ENCODE measurements at places on chromosomes 7 and 10. TPM values are rescaled to one million over a fixed set of nuclear protein-coding genes. Genes with fewer than 3 reads are reported as not detected.

CACNA2D1 gene
- 0.71 TPM for total RNA-seq

LARP4B gene
- total RNA-seq, result 32.7 TPM

HTR5A gene
- not detected for total RNA-seq

PRSS1 gene
- total RNA-seq, result not detected

DEPP1 gene
- 2.6 TPM for total RNA-seq

COL28A1 gene
- total RNA-seq, result under 0.01 TPM

SPAM1 gene
- not detected for total RNA-seq

ARMH3 gene
- 9.1 TPM for total RNA-seq

HOXA1 gene
- 0.28 TPM for total RNA-seq
